Activated CD4-positive, alpha-beta T cell treated with anti-CD3 and anti-CD28 coated beads for 24 hours (primary cell): ENCODE measurements at places on chromosomes 16 and 17.

GRCh38 chr16:19639986-19640421 lies 78.0 kb downstream of the KNOP1 start:
- no peak for DNase-seq

- peak; percentile 88 for DNase-seq
Measured at GRCh38 chr17:60677308-60678117, at the start of gene BCAS3. TSS of gene BCAS3 (plus strand) at chr17:60677851.

GRCh38 chr16:49485663-49486062 lies 112.1 kb downstream of the C16orf78 start:
- DNase-seq, result no peak

DNA sequence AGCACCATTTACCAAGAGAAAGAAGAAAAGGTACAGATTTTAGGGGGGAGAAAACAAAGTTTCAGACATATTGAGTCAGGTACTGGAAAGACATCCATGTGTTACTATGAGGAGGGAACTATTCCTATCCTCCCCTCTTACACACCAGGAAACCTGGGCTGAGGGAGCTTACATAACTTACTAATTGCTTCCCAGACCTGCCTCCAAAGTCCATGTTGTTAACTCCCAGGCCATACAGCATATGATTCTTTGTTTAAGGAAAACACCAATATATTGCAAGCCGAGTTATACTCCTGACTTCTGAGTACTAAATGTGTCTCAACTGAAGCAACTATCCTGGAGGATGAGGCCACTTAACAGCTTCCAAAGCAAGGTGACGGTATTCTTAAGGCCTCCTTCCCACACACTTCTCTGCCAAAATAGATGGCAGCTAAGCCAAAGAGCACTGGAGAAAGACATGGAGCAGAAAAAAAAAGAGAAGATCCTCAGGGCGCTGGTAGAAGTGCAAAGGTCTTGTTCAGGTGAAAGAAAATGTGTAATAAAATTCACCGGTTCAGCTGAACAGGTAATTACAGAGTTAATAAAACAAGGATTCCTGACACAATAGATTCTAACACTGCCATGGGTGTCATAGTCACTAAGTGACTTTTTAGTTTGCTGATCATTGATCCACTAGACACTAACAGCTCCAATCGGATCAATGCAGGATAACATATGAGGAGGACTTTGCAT lies 151.1 kb downstream of the SKAP1 start:
- no peak for DNase-seq

DNA sequence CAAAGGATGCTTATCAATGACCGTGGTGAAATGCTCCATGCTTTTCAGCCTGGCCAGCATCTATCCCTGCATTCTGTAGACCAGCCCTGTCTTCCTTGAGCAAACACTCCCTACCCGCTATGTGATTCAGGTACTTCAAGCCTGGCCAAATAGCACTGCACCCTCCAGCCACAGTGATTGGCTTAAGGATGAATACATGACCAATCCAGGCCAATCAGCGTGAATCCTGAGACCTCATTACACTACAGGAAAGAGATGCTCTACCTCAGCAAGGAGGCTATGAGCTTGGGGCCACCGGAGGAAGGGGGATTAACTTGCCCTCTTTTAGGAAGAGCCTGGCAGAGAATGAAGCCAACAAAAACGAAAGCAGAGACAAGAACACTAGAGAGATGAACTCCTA lies 162.5 kb downstream of the ZNF423 start:
- DNase-seq, result no peak

GRCh38 chr17:35006961-35007360 lies 26.6 kb downstream of the LIG3 start:
- DNase-seq, result no peak

DNA sequence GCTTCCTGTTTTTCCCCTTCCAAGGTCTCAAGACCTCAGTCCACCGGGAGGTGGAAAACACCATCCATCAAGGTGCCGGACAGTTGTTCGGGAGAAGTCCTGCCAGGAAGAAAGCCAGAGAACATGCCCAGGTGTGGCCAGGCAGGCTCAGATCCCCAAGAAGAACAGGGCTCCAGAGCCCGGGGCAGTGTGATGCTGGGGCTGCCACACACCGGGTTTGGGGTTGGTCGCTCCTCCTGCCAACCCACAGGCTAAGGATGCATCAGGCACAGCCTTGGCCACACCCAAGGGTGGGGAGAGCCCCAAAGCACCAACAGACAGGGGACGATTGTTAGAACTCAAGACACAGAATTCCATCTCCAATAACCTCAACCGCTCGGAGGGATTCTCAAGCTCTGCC lies 19.7 kb downstream of the ZFHX3 start:
- DNase-seq, result no peak

- no peak for DNase-seq
Measured at GRCh38 chr17:66275651-66276050, 26.8 kb upstream of the PRKCA start.

DNA sequence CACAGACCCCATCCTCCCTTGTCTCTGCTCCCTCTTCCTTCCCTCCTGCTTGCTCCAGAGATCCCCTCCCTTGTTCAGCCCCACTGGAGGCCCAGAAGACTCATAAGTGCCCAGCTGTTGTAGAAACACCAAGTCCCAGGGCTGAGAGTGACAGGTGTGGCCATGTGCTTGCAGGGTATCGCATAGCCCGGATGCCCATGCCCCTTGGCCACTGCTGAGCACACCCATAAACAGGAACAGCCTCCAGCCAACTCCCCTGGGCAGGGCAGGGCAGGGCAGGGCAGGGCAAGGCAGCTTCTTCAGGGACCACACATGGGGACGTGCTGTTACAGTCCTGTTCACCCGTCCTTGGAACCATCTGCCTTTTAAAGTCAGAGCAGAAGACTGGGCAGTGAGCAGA lies 2.0 kb downstream of the CACNG1 start:
- DNase-seq, result no peak

DNA sequence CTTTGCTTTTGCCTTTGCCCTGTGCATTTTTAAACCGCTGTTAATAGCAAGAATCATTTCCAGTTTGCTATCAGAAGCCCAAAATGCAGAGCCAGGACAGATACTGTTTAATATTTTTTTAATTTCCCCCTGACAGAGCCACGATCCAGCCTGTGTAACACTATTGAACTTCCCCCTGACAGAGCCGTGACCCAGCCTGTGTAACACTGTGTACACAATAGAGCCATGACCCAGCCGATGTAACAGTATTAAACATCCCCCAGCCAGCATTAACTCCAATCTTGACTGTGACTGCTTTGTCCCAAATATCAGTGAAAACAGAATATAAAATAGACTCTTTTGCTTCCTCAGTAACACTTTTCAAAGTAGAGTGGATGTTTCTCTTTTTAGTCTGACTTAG lies 607.9 kb upstream of the CDH5 start:
- no peak for DNase-seq

DNA sequence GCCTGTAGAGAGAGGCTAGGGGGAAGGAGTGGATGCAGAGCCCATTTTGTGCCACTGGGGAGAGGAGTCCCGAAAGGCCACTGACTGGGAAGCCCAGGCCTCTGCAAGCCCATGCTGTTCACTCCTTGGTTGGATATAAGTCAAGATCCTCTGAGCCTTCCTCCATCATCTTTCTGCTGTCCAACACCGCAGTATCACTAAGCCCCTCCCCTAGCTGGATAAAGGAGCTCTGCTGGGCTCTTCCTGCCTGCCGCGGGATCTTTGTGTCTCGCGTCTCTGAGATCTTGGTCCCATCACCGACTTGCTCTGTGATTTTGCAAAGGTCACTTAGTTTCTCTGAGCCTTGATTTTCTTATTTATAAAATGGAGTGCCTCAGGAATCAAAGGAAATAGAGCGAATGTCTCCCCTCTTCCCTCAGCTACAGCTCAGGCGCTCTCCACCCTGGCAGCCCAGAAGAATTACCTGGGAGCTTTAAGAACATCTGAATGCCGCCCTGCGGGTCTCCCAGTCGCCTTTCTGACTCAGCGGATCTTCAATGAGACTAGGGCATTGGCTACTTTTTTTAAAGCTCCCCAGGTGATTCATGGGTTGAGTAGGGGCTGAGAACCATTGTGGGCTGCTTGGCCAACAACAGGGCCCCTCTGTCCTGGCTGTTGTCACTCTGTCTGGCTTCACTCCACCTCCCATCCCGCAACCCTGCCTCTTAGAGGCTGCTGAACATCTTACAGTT lies 25.2 kb upstream of the TMEM220 start:
- DNase-seq, result no peak

GRCh38 chr16:2520784-2521531 lies 787 bp downstream of the AMDHD2 start:
- no peak for DNase-seq

GRCh38 chr16:89193576-89194293 lies 6.6 kb downstream of the SLC22A31 start:
- DNase-seq, result no peak

GRCh38 chr16:947255-947921 lies 23.4 kb downstream of the LMF1 start:
- no peak for DNase-seq

DNA sequence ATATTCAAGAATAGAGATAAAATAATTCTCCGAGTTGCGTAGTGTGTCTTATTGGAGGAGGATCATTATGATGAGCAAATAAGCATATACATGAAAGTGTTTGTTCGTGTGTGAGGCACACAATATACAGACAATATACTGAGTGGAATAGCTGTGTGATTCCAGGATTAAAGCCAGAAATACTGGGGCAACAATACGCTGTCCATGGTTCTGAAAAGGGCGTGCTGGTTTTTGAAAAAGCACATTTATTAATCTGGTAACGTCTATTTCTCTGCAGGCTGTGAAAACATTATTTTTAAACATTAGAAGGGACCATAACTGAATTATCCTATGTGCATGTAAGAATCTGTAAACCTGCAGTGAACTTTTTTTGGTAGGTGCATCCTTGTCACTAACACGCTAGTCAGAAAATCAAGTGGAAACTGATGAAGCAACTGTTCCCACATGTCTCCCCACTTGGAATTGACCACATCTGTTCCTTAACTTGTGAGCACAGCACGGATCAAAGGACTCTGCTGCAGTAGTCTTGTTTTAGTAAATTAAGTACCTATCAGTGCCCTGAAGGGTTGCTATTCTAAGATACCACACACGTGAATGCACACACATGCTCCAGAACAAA lies 346.0 kb downstream of the GRIN2A start:
- no peak for DNase-seq

GRCh38 chr17:6098823-6099180 lies 28.6 kb downstream of the WSCD1 start:
- no peak for DNase-seq

DNA sequence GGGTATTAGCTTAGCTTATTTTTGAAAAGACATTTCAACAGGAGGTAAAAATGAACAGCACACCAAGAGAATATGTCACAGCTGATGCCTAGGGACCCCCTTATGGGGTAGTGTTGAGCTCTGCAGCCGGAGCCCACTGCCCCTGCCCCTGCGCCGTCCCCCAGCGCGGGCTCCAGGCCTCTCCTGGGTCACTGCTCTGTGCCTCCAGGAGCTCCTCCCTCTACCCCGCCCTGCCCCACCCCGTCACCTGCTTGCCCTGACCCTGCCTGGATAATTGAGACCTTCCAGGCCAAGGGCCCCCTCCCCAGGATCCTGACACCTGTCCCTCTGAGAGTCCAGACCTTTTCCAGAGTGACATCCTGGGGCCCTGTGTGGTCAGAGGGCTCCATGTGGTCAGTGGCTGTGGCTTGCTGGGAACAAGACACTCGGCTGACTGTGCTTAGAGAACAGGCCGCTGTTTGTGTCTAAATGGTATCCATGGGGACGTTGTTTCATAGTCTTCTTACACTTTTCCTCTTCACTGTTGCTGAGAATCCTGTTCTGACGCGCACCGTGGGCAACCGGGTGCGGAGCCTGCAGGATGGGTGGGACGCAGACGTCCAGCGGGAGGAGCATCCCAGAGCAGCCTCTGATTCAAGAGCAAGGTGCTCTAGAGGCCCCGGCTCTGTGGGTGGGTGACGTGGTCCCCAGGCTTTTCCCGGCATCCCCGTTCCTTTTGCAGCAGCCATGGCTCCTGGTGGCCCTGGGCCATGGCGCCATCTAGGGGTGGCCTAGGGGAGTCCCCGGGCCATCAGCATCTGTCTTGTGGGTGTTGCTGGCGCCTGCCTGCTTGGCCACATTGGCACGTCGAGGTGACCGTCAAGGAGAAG lies 20.0 kb upstream of the WFIKKN1 start:
- DNase-seq, result peak; percentile 46

- DNase-seq, result no peak
Measured at GRCh38 chr16:29804455-29805231, 1.7 kb upstream of the MAZ start.

GRCh38 chr17:77802811-77803220 lies 155.7 kb upstream of the TNRC6C start:
- DNase-seq, result no peak

DNA sequence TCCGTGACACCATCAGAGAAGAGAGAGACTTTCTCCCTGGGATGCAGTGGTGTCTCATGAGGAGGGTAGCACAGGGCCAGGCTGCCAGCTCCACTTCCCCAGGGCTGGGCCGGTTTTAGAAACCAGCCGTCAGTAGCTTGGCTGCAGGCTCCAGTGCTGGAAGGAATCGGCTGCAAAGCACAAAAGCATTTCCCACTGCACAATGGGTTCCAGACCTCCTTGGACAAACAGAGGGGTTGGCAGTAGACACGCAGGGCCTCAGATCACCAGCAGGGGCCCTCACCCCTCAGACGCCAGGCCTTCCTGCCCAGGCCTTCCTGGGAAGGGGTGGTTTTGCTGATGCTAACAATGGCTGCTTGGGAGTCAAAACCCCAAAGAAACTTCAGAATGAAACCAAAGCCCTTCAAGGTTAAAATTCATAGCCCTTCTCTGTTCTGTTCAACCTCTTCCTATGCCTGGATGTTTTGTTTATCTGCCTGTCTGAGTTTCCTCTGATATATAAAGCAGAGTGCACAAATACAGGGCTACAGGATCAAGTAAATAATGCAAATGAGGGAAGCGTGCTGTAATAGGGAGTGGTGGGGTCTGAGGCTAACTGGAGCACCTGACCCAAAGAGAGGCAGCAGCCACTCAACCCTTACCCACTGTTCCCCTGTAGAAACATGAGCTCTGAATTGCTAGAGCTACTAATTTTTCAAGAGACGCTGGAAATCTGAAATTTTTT lies 26.2 kb downstream of the TEKT5 start:
- no peak for DNase-seq

DNA sequence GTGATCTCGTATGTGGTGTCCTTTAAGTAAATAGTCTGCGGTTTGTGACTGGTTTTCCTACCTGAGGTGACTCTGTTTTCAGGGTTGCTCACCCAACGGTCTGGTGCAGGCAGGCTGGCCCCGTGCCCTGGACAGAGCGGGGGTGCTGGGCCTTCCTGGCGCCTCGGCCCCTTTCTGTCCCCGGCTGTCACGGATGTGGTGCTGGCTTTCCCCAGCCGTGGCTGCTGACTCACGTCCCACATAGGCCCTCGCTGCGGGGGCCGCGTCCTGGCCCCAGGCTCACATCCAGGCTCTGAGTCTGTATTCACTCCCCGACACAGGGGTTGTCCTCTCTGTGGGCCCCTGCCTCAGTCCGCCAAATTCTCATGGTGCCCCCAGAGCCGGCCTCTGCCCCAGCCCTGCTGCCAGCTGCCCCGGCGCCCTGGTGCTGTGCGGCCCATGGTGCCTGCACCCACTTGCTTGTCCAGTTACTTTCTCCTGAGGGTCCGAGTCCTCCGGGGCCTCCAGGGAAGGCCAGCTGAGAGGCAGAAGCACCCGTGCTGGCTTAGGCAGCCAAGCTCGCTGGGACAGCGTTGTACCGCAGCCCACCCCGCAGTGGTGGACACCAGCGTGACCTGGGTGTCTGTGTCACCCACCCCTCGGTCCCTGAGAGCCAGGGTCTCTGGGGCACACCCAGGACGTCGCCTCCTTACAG lies 5.9 kb downstream of the CHMP6 start:
- no peak for DNase-seq

GRCh38 chr16:1642148-1642547 lies 30.0 kb downstream of the CRAMP1 start:
- DNase-seq, result no peak

- DNase-seq, result no peak
Measured at GRCh38 chr17:58991718-58992331, 114.9 kb downstream of the TRIM37 start.

- DNase-seq, result no peak
Measured at GRCh38 chr17:29179232-29180033, 765 bp downstream of the MYO18A start.
